ENCODE measurements at places on chromosomes 7 and 10.
A peak's percentile ranks its signal among the peaks of the same experiment; 100 is the strongest.

GRCh38 chr7:153523320-153524015 is 528.7 kb upstream of the DPP6 start:
- no peak for DNase-seq

DNA sequence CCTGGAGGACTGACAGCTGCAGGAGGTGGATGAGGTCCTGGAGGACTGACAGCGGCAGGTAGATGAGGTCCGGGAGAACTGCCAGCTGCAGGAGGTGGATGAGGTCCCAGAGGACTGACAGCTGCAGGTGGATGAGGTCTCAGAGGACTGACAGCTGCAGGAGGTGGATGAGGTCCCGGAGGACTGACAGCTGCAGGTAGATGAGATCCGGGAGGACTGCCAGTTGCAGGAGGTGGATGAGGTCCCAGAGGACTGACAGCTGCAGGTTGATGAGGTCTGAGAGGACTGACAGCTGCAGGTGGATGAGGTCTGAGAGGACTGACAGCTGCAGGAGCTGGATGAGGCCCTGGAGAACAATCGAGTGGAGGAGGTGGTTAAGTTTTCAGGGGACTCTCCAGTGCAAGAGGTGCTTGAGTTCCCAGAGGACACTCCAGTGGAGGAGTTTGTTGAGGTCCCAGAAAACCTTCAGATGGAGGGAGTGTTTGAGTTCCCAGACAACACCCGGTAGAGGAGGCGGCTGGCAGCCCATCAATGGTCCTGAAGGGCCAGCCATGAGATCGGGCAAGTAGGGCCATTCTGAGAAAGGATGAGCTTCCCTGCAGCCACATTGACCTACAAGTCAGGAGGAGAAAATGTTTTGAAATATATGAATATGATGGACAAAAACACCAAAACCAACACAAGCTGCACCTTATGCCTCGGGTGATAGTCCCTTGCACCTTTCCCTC is 4.7 kb upstream of the EIF5AL1 start:
- no peak for DNase-seq

- DNase-seq = no peak
Observed at GRCh38 chr10:77949167-77949566, 22.6 kb upstream of the DLG5 start.

GRCh38 chr10:124717041-124717757 is 27.0 kb downstream of the FAM53B start:
- peak; percentile 0 for DNase-seq

DNA sequence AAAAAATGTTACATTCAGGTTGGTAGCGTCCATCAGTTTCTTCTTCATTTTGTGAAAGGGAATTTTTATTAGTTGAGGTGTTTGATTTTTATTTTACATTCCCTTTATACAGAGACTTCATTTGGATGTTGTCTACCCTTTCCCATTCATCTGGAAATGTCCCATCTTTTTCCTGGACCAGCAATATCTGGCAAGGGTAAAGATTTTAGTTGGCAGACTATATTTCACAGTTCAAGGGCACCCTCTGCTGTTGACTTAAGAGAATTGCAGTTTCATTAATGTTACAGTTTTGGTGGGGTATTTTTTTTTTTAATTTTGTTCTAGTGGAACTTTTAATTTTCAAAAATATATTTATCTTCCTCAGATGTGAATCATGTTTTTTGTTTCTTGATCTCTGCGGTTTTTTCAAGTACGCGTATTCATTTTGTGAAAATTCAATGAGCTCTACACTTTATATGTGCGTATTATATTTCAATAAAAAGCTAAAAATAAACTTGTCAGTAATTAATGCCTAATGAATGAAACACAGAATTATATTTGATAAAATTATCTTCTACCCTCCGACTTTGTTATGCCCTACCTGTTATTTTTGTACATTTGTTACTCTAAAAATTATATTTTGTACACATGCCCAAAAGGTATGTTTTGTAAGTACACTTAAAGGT is 97.9 kb upstream of the KLF14 start:
- DNase-seq = peak; percentile 67

DNA sequence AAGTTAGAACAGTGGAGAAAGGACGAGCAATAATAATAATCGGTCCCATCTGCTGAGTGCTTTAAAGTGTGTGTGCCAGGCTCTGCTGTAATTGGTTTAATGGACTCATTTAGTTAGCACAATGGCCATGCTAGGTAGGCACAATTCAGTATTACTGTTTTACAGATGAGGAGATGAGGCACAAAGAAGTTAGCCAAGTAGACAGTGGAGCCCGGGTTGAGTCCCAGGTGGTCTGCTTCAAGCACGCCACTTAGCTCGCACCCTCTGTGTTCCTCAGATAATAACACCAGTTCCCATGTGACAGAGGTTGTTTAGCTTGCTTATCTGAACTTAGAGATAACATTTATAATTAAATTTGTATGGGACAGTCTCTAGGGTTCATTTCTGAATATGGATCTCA is 101.6 kb upstream of the GJD4 start:
- DNase-seq = no peak

DNA sequence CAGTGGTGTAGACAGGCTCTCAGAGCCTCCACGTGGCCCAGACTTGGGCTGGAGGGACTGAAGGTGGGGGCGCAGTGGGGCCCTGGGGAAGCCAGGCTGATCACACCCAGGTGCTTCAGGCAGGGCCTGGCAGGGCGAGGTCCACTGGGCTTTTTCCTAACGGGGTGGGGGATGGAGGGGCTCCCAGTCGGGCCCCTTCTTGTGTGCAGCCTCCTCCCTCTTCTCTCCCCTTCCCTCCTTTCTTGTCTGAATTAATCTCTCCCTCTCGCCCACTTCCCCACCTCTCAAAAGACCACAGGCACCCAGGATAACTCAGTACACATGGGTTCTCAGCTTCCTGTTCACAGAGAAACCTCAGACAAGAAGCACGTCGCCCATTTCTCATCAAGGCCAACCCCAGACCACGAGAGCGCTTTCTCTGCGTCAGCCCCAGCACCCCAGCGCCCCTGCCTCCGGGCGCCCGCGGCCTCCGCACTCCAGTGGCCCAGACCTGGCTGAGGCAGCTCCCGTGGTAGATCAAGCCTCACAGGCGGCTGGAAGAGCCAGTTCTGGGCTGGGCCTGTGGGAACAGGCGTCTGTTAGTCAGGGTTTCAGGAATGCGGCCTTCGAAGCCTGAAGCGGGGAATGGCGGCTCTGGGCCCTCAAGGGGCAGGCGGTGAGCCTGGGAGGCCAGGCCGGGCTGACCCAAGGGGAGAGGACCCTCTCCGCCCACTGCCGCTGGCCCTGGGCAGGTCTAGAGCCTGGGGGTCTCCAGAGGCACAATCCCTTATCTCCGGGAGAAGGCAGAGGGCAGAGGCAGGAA is 50.6 kb downstream of the PWWP2B start:
- DNase-seq = peak; percentile 78

DNA sequence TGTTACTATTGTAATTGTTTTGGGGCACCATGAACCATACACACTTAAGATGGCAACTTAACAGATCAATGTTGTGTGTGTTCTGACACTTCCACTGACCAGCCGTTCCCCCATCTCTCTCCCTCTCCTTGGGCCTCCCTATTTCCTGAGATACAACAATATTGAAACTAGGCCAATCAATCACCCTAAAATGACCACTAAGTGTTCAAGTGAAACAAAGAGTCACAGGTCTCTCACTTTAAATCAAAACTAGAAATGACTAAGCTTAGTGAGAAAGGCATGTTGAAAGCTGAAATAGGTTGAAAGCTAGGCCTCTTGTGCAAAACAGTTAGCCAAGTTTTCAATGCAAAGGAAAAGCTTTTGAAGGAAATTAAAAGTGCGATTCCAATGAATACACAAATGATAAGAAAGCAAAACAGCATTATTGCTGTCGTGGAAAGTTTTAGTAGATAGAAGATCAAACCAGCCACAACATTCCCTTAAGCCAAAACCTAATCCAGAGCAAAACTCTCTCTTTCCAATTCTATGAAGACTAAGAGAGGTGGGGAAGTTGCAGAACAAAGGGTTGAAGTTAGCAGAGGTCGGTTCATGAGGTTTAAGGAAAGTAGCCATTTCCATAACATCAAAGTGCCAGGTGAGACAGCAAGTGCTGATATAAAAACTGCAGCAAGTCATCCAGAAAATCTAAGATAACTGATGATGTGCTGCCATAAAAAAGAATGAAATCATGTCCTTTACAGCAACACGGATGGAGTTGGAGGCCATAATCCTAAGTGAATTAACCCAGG is 90.6 kb downstream of the MTPN start:
- DNase-seq = no peak

GRCh38 chr7:151174246-151175046 is 7.0 kb upstream of the GBX1 start:
- peak; percentile 53 for DNase-seq

DNA sequence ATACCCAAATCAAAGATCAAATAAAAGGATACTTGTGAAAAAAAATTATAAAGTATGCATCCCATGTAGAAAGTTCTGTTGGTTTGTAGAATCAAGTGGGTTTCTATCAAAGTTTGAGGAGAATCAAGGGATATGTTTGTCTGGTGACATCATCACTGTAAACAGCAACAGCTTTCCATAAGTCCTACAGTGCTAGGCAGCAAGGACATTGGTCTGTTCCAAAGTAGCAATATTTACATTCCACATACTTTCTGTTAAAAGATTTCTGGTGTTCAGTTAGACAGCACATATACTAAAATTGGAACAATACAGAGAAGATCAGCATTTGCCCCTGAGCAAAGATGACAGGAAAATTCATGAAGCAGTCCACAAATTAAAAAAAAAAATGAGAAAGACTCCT is 683.9 kb downstream of the XPNPEP1 start:
- DNase-seq = no peak

GRCh38 chr7:150751702-150752101 is 14.5 kb downstream of the GIMAP5 start:
- DNase-seq = no peak

DNA sequence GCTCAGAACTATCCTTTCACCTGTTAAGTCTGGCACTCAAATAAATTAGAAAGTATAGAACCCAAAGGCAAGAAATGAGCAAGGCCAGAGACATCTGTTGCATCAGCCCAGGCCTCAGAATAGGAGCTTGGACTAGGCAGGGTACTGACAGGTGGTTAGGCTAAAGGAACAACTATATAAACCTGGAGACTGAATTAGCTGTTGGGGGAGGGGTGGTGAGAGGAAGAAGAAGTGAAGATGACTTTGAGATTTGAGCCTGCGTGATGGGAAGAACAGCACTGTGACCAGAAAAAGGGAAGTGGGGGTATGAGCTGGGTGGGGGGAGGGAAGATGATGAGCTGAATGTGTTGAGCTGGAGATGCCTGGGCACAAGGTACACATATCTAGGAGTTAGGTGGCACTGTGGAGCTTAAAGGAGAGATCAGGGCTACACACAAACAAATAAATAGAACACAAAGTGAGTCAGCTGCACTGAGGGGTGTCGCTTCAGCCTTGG is 244.7 kb downstream of the PTEN start:
- no peak for DNase-seq

GRCh38 chr7:80387634-80388193 is 124.2 kb downstream of the GNAT3 start:
- DNase-seq = peak; percentile 80

DNA sequence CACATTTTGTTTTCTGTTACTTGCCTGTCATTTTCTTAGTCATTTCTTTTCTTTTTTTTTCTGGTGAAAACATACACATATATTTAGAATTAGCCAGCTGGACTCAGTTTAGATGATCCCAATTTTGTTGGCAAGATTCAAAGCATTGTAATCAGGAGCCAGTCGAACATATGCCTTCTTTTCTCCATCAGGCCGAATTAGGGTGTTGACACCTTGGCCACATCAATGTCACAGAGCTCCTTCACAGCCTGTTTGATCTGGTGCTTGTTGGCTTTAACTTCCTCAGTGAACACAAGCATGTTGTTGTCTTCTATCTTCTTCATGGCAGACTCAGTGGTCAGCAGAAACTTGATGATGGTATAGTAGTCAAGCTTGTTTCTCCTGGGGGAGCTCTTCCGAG is 32.6 kb downstream of the PHF14 start:
- no peak for DNase-seq

GRCh38 chr7:101487753-101488152 is 125.1 kb downstream of the COL26A1 start:
- no peak for DNase-seq

GRCh38 chr10:131743190-131744151 is 157.3 kb upstream of the PPP2R2D start:
- DNase-seq = peak; percentile 76

DNA sequence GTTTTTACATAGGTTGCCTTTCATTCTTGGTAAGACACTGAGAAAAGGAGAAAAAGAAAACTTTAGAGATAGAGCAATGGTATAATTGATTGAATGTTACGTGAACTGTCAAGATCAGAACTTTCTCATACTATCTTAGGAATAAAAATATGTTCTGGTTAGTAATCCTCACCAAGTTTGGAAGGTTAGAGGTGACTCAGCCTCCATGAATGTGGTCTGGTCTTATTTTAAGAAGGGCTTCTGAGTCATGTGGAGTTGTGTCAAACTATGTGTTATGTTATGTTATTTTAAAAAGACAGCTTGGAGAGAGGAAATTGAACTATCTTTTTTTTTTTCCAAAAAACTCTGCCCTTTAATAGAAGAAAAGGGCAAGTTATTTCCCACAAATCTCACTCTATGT is 458.6 kb upstream of the KLF6 start:
- DNase-seq = no peak

DNA sequence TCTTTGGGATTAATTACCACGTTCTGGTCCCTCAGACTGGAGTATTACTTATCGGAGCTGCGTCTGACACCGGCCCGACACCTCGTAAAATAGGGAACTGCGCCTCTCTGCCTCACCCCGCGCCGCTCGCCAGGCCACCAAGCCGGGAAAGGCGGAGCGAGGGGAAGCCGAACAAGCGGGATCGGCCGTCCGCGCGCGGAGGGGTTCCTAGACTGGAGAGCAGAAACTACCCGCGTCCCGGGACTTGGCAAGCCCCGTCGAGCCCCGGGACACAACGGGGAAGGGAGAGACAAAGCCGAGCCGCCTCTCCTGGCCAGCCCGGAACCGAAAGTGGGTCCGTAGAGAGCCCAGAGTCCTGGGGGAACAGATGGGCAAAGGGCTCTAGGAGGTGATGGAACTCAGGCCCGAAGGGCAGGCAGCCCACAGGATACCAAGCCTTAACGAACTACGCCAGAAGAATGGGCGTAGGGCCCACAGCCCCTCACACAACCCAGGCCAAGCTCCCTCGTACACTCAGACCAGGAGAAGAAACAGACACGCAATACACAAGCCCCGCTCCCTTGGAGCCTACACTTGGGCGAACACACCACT is 6.5 kb downstream of the LBX1 start:
- DNase-seq = peak; percentile 66

DNA sequence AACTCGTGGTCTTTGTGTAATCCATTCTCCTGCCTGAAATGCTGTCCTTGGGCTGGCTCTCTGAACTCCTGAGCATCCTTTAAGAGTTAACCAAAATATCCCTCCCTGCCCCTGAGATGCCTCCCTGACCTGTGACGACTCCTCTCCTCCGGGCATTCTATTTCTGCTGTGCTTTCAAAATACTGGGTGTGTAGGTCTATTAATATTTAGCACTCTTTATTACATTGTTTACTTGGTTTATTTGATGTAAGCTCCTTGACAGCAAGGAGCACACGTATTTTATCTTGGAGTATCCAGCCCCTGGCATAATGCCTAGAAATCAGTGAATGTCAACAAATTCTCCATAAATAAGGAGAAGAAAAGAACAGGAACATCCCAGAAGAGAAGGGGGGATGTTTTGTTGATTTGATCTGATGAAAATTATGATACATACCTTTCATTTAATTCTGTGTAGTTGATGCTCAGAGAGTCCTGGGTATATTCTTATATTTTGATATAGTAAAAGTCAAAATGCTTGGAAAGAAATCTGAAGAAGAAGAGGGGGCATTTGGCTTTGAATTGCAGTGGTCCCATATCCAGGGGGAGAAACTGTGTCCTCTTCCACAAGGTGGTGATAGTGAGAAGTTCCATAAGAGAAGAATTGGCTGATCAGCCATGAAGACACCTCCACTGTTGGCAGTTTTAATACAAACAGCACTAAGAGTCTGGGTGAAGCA is 107.7 kb upstream of the MPP7 start:
- no peak for DNase-seq

Measured in eye (tissue), 1 donor.